Articular chondrocyte of knee joint (primary cell): ENCODE measurements at places on chromosomes 3 and 15. TPM values are rescaled to one million over a fixed set of nuclear protein-coding genes. Genes with fewer than 3 reads are reported as not detected.

The ACKR4 gene
- 3.7 and 5.3 TPM in 2 replicates for total RNA-seq

The ACOX2 gene
- 3.2 and 14.2 TPM in 2 replicates for total RNA-seq

The MYRIP gene
- 1.9 and 2.5 TPM in 2 replicates for total RNA-seq

The AHSG gene
- 0.11 TPM in 1 of 2 replicates, not detected in the other for total RNA-seq

The SNTN gene
- total RNA-seq: not detected in 2 replicates

The ACSBG1 gene
- 0.13 TPM in 1 of 2 replicates, not detected in the other for total RNA-seq

The CALML4 gene
- total RNA-seq: 1.8 and 2.2 TPM in 2 replicates
